T1000 (cell line): ENCODE measurements at places on chromosomes 1 and 21.
A peak's percentile ranks its signal among the peaks of the same experiment; 100 is the strongest.

GRCh38 chr1:221548942-221549341, 192.9 kb downstream of the DUSP10 start:
- no peak for DNase-seq

DNA sequence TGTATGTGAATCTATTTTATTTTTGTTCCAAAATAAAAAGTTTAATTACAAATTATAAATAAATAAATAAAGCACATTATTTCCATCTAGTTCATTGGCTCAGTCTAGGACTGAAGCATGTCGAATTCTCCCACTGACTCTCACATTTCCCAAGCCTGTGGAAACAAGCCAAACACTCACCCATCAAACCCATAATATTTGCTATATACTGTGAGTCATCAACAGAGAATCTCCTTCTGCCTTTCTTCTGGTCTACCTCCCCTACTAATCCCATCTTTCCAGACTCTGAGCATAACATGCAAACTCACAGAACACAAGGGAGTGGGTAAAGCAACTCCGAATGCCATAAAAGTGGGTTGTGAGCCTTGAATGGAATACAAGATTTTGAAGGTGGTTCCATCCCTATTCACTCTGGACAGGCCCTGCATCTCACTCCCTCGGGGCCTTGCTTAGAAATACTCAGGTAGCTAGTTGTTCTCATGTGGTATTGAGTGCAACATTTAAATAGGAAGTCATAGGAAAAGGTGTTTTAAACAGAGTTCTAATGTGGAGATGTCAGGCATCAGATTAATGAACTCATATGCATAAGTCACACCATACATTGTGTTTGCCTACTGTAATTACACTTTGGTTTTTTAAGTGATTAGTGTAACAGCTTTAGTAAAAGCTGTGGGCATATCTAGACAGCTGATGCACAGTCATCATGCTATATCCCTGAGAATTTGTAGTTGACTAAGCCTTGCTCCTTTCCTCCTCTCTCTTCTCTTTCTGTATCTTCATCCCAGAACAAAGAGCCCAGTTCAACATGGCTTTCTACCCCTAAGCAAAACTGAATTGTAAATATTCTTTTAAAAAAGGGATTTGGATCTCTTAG, 47.0 kb downstream of the F5 start:
- DNase-seq, result peak; percentile 31

DNA sequence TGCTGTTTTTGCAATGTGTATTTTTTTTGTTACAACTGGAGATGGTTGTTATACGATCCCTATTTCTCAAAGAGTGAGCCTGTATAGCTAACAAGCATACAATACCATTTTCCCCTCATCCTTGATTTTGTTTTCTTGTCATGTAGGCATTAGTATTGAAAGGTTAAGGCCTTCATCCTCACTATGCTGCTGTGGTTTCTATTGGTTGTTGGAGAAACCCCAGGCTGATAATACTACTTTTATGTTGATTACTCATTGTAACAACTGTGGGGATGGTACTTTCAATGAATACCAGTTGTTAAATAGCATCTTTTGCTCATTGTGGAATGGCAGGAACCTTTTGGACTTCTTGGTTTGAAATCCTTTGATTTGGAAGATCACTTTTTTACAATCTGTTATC, 39.0 kb upstream of the MACF1 start:
- no peak for DNase-seq

DNA sequence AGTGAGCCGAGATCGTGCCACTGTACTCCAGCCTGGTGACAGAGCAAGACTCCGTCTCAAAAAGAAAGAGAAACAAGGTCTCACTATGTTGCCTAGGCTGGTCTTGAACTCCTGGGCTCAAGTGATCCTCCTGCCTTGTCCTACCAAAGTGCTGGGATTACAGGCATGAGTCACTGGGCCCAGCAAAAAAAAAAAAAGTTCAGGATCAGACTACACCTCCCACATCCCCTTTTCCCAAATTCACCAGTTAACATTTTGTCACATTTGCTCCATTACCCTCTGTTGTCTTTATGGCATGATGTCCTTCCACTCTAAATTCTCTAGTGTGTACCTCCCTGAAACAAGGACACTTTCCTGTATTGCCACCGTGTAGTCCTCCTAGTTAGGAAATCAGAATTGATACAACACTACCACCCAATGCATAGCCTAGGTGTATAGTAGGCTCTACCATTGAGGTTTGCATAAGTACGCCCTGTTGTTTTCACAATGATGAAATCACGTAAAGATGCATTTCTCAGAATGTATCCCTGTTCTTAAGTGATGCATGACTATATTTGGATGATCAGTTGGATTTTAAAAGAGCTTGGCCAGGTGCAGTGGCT, 10.7 kb downstream of the SPEN start:
- no peak for DNase-seq

- peak; percentile 3 for DNase-seq
These were observed 104.3 kb downstream of the PAPPA2 start for GRCh38 chr1:176567190-176567794.

DNA sequence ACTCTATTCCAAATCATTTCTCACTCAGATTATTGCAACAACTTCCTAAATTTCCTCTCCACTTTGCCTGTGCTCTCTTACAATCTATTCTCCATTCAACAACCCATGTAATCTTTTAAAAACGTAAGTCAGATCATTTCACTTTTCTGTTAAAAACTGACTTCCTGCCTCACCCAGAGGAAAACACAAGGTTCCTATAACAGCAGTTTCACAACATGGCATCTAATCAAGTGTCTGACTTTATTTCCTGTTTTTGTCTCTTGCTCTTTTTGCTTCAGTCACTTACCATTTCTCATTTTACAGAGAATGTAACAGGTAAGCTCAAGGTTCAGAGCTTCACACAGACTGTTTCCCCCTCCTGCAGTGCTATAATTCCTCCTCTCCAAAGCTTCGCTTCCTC, 560.7 kb downstream of the LRRIQ3 start:
- DNase-seq, result no peak

DNA sequence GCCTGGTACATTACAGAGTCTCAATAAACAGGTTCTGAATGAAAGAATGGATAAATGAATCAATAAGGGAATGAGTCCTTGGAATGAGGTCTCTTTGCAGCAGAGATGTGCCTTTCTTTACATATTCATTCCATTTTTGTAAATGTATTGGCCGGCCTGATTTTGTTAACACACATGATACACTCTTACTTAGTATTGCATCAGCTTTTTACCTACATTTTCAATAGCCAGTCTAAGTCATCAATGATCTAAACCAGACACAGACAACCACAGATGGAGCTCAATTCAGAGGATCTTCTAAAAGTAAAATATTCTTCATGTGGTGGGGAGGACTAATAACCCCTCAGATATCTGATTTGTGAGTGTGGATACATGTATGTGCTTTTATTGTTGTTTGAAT, 653.1 kb downstream of the LMO4 start:
- no peak for DNase-seq

DNA sequence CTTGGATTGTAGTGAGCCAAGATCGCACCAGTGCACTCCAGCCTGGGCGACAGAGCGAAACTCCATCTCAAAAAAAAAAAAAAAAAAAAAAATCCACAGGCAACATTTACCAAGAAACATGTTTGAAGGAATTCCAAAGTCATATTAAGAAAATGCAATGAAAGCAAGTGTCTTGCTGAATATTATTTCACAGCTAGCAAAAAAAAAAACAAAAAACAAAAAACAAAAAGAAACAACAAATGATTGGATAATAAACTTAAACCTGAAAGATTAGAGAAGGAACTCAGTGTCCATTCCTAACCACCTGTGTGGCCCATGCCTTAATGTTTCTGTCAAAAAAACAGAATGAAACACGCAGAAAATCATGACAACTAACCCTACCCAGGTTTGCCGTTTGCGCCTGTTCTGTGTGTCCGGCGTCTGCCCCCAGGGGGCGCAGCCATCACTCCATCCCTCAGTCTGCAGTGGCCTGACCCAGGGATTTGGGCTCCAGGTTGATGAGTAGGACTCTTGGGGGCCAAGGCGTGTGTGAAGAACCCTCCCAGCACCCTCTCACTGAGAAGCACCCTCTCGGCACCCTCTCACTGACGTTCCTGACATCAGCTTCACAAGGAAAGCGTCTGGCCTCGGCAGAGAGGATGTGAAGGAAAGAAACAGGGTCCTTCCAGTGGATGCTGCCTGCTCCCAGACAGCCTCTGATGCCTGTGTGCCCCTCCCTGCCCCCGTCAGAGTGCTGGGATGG, 19.2 kb upstream of the PTTG1IP start:
- peak; percentile 8 for DNase-seq
